ENCODE measurements at places on chromosomes 5 and 9. TPM values are rescaled to one million over a fixed set of nuclear protein-coding genes. Genes with fewer than 3 reads are reported as not detected.

Gene MORN5
- total RNA-seq, result not detected

Gene MSX2
- total RNA-seq, result 9.8 TPM

Gene ADGRV1
- total RNA-seq, result 4.4 TPM

Gene PGM5
- total RNA-seq, result 2.2 TPM

Gene TPRN
- 19.5 TPM for total RNA-seq

Gene SAXO1
- total RNA-seq, result not detected

Gene PCDHA9
- 0.03 TPM for total RNA-seq

Gene PCDHA10
- 0.05 TPM for total RNA-seq

GRCh38 chr9:126156898-126157297 lies 169.7 kb upstream of the MVB12B start:
- no peak for DNase-seq

- no peak for DNase-seq
These were observed 25.3 kb downstream of the DAP start for GRCh38 chr5:10735569-10736276.

GRCh38 chr5:55597014-55597981 lies 62.5 kb upstream of the PLPP1 start:
- DNase-seq, result peak; percentile 60

- no peak for DNase-seq
These were observed 21.6 kb downstream of the OR1J1 start for GRCh38 chr9:122456123-122456522.

DNA sequence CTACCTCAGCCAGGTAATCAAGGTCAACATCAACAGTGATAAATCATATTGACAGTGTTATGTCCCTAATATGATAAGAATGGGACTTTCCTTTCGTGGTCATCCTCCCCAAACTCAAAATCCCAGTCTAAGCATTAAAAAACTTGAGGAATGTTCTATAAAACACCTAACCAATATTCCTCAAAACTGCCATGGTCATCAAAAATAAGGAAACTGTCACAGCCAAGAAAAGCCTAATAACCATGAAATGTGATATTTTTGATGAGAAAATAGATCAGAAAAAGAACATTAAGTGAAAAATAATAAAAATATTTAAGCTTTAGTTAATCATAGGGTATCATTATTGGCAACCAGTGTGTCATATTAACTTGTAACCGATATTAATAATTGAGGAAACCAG lies 232.1 kb upstream of the ATP10B start:
- no peak for DNase-seq

GRCh38 chr9:136666372-136667213 lies 3.9 kb downstream of the EGFL7 start:
- DNase-seq, result peak; percentile 47

GRCh38 chr5:24389968-24390367 lies 254.8 kb downstream of the CDH10 start:
- DNase-seq, result no peak

DNA sequence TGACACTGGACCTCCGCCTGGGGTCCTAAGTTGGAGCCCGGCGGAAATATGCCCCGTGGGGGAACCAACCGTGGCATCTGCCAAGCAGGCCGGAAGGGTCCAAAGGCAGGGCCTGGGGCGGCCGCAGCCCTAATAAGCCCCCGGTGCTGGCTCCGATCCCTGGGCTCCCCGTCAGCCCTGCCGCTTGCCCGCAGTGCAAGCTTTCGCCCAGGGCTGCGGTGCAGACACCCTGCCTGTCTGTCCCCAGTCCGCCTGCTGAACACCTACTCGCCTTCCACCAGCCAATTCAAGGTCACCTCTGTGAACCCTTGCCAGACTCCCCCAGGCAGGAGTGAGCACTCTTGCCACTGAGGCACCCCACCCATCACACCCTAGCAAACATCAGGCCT lies 502 bp upstream of the PTGR1 start:
- DNase-seq, result no peak

DNA sequence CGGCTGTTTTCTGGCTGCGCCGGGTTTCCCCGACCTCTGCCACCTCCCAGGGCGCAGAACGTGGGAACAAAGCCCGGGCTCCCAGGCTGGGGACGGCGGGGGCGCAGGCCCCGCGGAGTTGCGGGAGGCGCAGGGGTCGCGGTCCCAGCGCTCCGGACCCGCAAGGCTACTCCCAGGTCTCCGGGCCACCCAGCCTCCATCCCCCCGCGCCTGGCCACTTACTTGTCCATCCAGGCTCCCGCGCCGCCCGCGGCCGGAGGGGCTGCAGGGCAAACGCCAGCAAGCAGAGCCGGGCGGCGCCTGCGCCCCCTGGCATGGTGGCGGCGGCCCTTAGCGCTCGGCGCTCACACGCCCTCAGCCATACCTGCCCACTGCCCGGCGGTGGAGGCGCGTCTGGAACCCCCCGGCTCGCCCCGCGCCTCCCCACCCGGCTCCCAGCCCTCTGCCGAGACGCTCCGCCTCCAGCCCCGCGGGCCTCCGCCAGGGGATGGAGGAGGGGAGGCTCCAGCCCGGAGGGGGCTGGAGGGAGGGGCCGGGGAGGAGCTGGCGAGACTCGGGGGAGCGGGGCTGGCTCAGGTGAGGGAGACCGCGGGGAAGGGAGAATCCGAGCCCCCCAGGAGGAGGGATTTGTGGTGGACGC lies at the start of gene ADAM19:
TSS of gene ADAM19 (minus strand) at position 395 of the 640 bp plus-strand sequence. CDS start at position 316, 79 bp downstream.
- DNase-seq, result peak; percentile 72

DNA sequence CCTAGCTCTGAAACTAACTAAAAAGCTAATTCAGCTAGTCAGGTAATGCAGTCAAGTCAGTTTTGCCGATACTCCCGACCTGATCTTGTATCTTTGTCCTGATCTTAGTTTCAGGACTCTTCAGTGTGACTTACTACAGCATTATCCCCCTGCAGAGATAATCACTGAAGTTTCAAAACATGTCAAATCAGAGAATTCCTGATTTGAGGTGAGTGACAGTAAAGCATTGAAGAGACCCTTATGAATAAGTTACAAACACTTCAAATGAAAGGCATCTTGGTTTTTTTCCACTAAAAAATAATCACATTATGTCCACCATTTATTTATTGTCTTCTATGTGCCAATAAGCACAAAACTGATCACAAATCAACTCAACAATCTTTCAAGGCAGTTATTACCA lies 47.6 kb downstream of the BAAT start:
- DNase-seq, result no peak

GRCh38 chr5:128777052-128777451 lies 188.2 kb upstream of the SLC27A6 start:
- DNase-seq, result no peak

- DNase-seq, result no peak
These were observed 65.4 kb downstream of the CMYA5 start for GRCh38 chr5:79754865-79755555.

DNA sequence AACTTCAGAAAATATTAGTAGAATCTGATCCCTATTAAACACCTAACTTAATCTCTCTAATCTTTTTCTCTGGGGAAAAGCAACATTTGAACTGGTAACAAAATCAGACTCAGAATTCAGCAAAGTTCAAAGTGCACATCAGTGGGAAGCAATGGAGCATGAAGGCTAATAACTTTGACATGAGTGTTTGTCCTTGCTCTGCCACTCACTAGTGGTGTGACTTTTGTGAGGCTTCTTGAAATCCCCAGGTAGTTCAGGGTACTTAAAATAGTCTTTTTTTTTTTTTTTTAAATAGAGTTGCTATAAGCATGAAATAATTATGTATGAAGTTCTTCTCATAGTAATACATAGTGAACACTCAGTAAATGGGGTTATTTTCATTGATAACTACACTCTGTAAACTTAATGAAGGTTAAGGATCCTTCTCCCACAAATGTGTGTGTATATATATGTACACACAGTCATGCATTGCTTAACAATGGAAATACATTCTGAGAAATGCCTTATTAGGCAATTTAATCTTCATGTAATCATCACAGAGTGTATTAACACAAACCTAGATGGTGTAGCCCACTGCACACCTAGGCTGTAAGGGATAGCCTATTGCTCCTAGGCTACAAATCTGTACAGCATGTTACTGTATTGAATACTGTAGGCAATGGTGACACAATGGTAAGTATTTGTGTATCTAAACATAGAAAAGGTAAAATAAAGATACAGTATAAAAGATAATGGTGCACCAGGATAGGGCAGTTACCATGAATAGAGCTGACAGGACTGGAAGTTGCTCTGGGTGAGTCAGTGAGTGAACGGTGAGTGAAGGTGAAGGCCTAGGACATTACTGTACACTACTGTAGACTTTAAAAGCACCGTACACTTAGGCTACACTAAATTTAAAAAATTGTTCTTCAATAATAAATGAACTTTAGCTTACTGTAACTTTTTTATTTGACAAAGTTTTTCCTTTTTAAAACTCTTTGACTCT lies 73.3 kb upstream of the HMHB1 start:
- no peak for DNase-seq

All from myocyte (in vitro differentiated cells).